ENCODE measurements at places on chromosomes 3 and 15.

DNA sequence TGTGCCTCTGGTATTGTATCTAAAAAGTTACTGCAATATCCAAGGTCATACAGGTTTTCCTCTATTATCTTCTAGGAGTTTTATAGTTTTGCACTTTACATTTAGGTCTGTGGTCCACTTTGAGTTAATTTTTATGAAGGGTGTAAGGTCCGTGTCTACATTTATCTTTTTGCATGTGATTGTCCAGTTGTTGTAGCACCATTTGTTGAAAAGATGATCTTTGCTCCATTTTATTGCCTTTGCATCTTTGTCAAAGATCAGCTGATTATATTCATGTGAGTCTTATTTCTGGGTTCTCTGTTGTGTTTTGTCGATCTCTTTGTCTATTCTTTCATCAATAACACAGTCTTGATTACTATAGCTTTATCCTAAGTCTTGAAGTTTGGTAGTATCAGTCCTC is 6.7 kb downstream of the CHRNA7 start:
- DNase-seq: no peak

GRCh38 chr15:64751464-64751863 is 23.9 kb downstream of the RBPMS2 start:
- no peak for DNase-seq

GRCh38 chr3:100360757-100361496 is 26.4 kb downstream of the NIT2 start:
- DNase-seq: no peak

GRCh38 chr15:81813215-81813614 is 232.6 kb downstream of the MEX3B start:
- DNase-seq: no peak

DNA sequence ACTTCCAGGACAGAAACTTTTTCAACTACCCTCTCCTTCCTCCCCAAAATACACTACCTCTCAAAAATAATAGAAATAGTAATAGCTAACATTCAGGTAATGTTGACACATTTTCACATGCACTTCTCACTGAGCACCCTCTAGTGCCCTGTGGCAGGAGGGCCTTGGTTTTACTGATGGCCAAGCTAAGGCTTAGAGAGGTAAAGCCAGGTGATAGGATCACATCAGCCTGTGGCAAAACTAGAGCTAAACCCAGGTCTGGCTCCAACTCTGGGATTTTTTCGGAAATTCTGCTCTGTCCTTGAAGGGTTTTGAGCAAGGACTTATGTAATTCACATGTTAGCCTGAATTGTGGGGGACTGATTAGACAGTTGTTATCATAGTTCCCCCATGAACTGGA is 922 bp upstream of the TAMM41 start:
- no peak for DNase-seq

- no peak for DNase-seq
Measured at GRCh38 chr3:110420158-110420641, 651.4 kb upstream of the NECTIN3 start.

DNA sequence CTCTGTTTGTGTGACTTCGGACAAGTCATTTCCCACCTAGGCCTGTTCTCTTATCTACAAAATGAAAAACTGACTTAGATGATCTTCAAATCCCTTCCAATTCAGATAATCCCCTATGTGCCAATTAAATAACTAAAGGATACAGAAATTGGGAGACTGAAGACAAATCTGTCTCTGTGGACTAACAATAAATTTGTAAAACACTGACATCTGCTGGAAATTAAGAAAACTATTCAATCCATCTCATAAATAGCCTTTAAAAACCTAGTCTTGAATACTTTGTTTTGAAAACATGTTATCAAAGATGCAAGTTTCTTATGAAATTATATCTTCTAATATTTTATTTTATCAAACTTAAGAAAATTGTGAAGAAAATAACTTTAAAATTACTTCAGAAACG is 38.3 kb downstream of the MTHFS start:
- DNase-seq: no peak

- no peak for DNase-seq
Measured at GRCh38 chr3:126971891-126972351, 11.0 kb upstream of the PLXNA1 start.

DNA sequence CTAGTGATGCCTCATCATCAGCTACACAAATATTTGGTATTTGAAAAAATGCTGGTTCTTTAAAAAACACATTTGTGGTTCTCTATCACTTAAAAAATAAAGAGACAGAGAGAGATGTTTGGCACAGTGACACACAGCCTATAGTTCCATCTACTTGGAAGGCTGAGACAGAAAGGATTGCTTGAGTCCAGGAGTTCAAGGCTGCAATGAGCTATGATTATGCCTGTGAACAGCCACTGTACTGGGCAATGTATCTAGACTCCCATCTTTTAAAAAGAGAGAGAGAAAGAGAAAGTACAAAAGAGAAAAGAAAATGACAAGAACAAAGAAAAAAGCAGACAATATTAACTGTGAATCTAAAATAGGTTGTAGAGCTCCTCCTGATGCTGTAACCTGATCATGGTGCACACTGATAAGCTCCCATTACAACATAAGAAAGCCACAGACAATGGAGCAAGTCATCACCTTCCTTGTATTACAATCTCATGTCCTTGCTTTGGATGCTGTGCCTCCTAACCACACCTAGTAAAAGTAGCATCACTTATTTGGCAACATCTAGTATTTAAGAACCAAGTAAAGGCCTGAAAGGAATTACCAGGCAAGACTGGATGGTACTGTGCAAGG is 31.7 kb upstream of the MAP4 start:
- no peak for DNase-seq

GRCh38 chr3:192947421-192947820 is 29.8 kb upstream of the MB21D2 start:
- DNase-seq: no peak

- no peak for DNase-seq
Measured at GRCh38 chr3:1288805-1289494, 196.1 kb downstream of the CNTN6 start.

DNA sequence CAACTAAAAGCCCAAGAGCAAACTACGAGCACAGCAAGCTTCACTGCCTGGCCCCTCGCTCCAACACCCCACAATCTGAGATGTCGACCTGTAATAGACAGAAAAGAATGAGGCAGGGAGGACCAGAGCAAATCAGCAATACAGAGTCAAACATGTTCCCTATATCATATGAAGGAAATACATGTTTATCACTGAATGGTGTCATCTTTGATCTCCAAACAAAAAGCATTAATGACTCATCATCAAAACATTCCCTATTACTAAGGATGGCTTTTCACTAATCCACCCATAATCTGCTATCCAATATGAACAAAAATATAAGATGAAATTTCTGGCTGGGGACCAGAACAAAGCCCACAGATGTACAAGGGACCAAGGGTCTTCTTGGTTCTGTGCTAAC is 34.7 kb downstream of the MYO5A start:
- DNase-seq: no peak

DNA sequence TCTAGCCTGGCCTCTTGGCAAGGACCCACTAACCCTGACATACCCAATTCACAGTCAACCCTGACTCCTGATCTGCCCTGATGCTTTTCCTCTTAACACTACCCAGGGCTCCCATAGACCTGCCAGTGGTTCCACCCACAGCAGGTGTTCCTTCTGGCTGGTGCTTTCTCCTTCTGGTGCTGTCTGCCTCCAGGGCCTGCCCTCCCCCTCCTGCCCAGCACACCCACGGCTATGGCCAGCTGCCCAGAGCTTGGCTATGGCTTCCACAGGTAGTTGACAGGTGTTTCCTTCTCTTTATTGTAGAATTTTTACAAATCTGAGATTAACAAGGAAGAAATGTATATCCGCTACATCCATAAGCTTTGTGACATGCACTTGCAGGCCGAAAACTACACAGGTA is 46.5 kb upstream of the MANF start:
- DNase-seq: no peak

DNA sequence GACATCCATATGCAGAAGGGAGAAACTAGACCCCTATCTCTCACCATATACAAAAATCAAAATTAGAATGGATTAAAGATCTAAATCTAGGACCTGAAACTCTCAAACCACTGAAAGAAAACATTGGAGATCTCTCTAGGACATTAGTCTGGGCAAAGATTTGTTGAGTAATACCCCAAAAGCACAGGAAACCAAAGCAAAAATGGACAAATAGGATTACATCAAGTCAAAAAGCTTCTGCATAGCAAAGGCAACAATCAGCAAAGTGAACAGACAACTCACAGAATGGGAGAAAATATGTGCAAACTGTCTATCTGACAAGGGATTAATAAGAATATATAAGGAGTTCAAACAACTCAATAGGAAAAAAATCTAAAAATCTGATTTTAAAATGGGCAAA is 54.8 kb downstream of the MYO9A start:
- DNase-seq: no peak

- DNase-seq: no peak
Measured at GRCh38 chr3:104951426-104951825, 415.3 kb upstream of the ALCAM start.

DNA sequence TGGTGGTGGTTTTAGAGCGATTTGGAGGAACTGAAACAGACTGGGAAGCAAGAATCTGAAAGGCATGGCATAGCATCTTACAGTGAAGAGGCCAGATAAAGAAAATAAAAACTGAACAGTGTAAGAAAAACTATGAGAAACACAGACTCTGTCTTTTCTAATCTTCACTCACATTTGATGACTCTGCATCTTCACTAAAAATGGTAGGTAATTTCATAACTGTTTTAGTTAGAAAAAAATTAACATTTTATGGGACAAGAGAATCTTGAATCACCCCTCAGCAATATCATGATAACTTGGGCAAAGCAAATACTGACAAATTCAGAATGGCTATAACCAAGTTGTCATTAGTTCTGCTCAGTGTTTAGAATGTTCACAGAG is 812.6 kb downstream of the MCTP2 start:
- DNase-seq: no peak

DNA sequence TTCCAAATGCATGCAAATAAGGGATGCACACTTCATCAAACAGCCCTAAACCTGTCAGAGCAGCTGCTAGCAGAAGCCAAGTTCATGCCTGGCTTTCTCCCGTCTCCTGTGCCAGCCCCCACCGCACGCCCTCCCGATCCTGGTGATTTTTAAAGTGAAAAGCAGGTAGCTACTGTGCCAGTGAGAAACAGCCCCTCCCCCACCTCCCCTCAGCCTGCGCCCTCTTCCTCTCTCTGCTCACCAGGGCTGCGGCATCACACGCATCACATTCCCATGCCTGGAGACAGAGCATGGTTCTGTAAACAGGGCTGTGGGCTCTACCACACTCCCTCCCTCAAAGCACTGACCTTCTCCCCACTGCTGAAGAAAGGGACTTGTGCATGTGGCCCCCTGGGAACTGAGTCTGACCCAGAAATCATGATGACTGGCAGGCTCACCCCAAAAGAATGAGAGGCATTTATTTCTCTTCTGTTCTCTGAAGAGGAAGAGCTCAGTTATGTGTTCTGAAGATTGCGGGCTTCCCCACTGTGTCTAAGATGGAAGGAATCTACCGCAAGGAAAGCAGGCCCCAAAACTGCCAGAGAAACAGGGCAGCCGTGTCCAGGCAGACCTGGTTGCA is 14.5 kb upstream of the SLC6A1 start:
- DNase-seq: no peak

DNA sequence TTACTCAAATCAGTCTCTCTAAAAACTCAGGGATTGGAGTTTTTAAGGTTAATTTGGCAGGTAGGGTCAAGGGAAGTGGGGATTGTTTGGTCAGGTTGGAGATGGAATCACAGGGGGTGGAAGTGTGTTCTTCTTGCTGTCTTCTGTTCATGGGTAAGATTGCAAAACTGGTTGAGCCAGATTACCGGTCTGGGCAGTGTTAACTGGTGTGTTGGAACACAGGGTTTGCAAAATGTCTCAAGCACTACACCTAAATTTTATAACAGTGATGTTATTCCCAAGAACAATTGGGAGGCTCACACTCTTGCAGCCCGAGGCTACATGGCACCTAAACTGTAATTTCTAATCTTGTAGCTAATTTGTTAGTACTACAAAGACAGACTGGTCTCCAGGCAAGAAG is 425.4 kb downstream of the PLOD2 start:
- no peak for DNase-seq

Data from activated CD4-positive, CD25-positive, alpha-beta regulatory T cell treated with anti-CD3 and anti-CD28 coated beads, Interleukin-2, amount 50 U/mL, for 16 hours (primary cell).